ENCODE measurements at places on chromosomes 5 and 9. TPM values are rescaled to one million over a fixed set of nuclear protein-coding genes. Genes with fewer than 3 reads are reported as not detected.

SEMA4D gene
- not detected for total RNA-seq

GRCh38 chr5:57186194-57186593 is 12.3 kb downstream of the GPBP1 start:
- DNase-seq: no peak

DNA sequence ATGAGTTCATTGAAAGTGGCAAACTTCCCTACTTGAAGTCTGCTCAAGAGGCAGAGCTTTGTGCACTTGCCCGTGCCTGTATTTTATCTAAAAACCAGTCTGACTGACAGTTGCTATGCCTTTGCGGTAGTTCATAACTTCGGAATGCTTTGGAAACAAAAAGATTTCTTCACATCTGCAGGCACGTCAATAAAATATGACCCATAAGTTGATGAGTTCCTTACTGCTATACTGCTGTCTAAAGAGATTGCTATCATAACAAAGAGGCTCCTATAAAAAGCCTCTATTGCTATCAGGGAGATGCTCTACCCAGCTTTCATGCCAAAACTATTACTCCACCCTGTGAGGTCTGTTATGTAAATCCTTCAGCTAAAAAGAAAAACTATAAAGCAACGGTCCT is 25.4 kb upstream of the RNF20 start:
- DNase-seq: peak; percentile 74

GRCh38 chr5:98231089-98231488 is 542.4 kb upstream of the RGMB start:
- no peak for DNase-seq

DNA sequence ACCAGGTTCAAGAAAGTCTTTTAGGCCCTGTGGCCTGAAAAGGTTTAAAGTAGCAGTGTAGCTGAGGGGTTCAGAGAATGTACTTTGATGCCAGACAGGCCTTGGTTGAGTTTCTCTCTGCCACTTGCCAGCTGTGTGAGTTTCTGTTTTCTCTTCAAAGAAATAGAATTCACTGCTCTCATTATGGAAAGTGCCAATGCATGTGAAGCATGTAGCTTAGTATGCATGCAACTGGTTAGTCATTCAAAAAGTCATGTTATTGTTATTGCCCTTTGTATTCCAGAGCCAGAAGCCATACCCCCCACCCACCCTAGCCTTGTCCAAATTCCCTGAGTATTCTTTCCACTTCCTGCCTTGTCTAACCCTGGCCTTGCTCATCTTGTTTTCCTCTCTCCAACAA is 101.7 kb downstream of the ADRB2 start:
- DNase-seq: peak; percentile 52

GRCh38 chr5:74239261-74239660 is 401.3 kb downstream of the ENC1 start:
- no peak for DNase-seq

DNA sequence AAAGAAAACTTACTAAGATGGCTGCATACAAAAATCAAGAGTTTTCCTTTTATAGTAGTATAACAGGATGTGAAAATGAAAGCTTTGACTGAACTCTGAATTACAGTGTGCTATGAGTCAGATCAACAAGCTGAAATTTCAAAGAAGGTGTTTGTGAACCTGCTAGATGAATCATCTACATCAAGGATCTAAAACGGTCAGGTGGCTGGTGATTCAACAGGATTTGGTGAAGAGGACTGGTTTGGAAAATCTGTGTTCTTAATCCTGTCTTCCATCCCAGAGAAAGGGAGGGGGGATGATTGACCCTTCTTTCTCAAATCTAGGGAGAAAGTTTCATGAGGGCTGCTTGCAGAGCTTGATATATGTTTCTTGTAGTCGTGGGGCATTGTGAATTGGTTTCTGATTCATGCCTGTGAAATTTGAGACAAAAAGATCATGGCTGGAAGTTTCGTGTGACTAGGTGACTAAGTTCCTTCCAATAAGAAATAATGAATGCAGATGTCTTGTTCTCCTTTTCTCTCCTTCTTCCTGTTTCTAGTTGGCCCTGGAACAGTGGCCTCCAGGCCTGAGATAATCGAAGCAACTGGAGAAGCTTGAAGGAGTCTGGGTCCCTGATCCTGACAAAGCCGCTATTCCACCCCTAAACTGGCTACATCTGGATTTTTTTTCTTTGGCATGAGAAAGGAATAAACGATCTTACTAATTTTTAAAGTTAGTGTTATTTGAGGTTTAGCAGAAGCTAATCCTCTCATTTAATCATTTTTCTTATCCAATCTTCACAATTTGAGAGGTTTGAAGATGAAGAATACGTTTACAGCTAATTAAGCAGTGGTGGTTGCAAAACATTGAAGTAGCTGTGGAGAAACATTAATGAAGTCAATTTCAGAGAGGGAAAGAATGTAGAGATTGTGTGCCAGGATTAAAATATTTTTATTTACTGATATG is 67.2 kb downstream of the MRPS30 start:
- peak; percentile 22 for DNase-seq

- DNase-seq: no peak
Measured at GRCh38 chr9:9998491-9999287, 614.1 kb downstream of the PTPRD start.

DNA sequence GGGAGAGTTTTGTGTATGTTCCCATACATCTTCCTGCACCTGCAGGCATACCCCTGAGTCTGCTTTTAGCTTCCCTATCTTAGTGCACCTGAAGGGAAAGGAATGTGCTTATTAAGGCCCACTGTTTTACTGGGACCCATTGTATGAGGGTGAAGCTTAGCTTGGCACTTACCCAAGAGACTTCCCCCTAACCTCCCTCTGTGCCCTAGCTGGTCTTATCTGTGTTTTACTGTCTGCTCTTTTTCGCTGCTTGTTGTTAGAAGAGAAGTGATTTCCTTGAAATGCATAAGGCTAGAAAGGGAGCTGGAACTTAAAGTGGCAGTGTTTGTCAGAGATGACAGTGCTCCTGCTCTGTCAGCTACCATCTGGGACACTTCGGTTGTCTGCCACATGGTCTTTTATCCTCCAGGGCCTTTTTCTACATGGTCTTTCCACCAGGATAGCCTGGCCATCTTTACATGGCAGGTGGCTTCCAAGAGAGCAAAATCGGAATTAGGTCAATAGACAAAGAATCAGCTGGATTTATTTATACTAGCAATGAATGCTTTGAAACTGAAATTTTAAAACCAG is 122.5 kb upstream of the SLC44A1 start:
- no peak for DNase-seq

GRCh38 chr5:57455511-57456455 is 26.8 kb downstream of the ACTBL2 start:
- DNase-seq: no peak
